ENCODE measurements at places on chromosomes 16 and 17.

DNA sequence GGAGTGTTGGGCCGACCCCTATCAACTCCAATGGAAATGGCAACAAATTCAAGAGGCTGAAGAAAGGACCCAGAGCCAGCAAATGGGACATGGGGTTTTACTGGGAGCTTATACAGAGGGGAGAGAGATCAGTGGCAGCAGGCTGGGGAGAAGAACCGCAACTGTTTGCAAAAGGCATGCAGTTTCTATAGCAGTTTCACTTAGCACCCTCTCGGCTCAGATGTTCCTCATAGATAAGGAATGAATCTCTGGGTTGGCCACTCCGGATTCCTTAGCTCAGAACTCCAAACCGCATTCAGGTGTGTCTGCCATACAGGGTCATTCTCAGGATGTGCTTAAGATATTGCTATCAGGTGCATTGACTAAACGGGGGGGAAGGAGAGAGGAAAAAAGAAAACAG, 71.1 kb upstream of the RPL38 start:
- DNase-seq = no peak

DNA sequence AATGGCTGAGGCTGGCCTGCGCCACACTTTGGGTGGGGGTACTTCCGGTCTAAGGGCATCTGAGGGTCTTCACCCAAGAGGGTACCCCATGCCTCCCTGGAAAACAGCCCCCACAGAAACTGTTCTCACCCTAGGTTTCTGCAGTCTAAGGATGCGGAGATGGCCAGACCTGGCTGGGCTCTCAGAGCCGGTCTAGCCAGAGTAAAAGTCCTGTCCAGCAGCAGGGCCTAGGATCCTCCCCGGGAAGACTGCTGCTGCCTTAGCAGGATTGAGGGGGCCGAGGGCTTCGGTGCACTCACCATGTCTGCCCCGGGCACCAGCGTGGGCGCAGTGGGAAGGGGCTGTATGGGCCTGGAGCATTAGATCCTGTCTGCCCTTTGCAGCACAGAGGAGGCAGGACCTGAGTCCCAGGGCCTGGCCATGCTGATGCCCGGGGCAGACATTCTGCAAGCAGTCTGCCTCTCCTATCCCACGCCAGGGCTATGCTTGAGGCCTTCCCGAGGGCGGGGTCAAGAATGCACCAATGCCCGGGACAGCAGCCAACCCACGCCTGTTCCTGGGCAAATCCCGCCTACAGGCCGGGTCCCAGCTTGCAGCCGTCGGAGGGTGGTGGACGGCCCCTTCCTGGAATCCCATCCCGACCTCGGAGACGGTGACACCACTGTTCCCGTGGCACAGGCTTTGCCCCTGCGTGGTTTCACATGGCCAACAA, 54.7 kb downstream of the CBFA2T3 start:
- no peak for DNase-seq

DNA sequence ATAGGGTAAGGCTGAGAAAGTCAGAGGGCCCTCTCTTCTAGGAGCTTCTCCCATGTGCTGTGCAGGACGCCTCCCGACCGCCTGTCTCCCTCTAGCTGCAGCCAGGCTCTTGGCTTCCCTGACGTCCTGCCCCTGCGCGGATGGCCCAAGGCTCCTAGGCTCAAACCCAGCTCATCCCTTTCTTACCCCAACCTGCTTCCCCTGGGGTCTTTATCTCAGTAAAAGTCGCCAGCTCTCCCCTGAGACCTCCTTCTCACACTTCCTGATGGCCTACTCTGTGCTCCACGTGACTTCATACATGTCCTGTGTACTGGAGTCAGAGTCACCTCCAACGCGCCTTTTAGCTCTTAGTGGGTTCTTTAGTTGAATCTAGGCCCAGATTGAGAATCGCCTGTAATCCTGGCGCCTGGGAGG, 1.1 kb upstream of the ZNF747 start:
- no peak for DNase-seq

- DNase-seq = no peak
These were observed 11.9 kb downstream of the PIEZO1 start for GRCh38 chr16:88772871-88773811.

- DNase-seq = no peak
These were observed 480.0 kb downstream of the PMP22 start for GRCh38 chr17:14784997-14785696.

- DNase-seq = no peak
These were observed 8.7 kb downstream of the C16orf87 start for GRCh38 chr16:46822270-46822669.

GRCh38 chr17:40718930-40719329, 15.4 kb upstream of the KRT24 start:
- DNase-seq = no peak

- DNase-seq = no peak
These were observed 2.1 kb downstream of the KCNH4 start for GRCh38 chr17:42178817-42179216.

DNA sequence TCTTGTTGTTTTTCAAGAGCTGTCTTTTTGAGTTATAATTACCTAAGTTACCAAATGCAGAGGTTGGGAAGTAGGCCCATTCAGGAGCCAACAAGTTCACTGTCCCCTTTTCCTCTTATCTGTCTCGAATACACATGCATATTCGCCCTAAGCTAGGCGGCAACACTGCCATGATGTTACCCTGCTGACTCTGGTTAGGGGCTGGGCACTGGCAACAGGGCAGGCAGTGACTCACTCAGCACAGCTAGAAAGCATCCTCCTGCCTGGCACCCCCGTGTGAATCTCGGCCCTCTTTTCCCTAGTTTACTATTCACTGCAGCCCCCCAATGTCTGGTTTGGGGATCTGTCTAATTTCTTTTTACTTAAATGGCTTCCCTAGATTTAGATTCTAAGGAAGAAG, 13.8 kb downstream of the DBF4B start:
- DNase-seq = no peak
